Right lobe of liver (tissue), 6 donors: ENCODE measurements at places on chromosomes 12 and 14. TPM values are rescaled to one million over a fixed set of nuclear protein-coding genes. Genes with fewer than 3 reads are reported as not detected.

- no peaks in the 10 kb centered on the region for H3K4me1 ChIP-seq
- no peak overlapping the region for H3K27ac ChIP-seq
- no peaks in the 10 kb centered on the region for H3K36me3 ChIP-seq
- DNase-seq = no peak
- no peaks in the 10 kb centered on the region for H3K27me3 ChIP-seq
- no peak overlapping the region for H3K4me3 ChIP-seq
Observed at GRCh38 chr12:31369712-31370521, 44.0 kb upstream of the SINHCAF start.

DNA sequence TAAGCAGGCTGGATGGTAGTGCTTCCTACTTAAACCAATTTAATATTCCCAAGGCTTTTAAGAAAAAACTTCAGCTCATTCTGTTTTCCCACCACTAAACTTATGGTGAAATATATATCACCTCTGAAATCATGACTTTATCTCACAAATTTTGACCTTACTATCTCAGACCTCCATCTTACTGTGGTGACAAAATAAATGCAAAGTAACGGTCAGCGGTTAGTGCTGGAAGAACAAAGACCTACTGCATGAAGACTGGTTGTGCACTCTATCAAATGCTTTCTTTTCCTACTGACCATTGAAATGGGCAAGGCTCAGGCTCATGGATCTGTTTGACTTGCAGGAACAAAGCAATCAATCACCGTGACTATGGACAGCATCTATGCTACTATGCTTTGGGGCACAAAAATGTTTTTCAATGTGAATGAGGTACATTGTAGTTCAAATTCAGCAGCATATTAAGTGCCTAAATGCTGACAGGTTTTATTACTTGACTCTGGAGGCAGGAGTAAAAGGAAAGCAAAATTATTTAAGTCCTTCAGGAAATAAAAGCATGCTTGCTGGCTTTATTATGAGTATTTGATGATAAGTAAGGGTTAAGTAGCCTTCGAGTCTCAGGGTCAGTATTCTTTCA is 43.1 kb upstream of the GTF2A1 start:
- H3K4me3 ChIP-seq = no peak overlapping the region
- no peak for DNase-seq
- H3K27me3 ChIP-seq = no peaks in the 10 kb centered on the region

GRCh38 chr14:58783792-58784511 is 146.2 kb downstream of the DACT1 start:
- H3K27me3 ChIP-seq = no peaks in the 10 kb centered on the region
- no peaks in the 10 kb centered on the region for H3K36me3 ChIP-seq
- no peak overlapping the region for H3K27ac ChIP-seq

DNA sequence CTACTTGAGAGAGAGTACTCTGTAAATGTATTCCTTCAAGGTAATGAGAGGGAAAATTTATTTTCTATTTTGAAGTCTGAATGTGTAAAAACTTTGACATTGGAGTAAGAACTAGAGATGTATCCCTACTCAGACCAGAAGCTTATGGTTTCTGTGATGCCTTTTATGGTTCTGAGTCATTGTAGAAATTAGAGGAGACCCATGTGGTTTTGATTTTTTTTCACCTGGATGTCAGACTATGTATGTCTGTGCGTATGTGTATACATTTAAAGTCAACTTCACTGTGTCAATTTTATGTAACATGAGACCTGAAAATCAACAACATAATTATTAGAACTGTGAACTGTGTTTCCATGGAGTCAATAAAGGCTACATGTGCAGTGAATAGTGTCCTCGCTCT is 302.0 kb downstream of the TRHDE start:
- no peak for DNase-seq
- no peaks in the 10 kb centered on the region for H3K36me3 ChIP-seq
- no peaks in the 10 kb centered on the region for H3K27me3 ChIP-seq
- H3K4me3 ChIP-seq = no peak overlapping the region

DNA sequence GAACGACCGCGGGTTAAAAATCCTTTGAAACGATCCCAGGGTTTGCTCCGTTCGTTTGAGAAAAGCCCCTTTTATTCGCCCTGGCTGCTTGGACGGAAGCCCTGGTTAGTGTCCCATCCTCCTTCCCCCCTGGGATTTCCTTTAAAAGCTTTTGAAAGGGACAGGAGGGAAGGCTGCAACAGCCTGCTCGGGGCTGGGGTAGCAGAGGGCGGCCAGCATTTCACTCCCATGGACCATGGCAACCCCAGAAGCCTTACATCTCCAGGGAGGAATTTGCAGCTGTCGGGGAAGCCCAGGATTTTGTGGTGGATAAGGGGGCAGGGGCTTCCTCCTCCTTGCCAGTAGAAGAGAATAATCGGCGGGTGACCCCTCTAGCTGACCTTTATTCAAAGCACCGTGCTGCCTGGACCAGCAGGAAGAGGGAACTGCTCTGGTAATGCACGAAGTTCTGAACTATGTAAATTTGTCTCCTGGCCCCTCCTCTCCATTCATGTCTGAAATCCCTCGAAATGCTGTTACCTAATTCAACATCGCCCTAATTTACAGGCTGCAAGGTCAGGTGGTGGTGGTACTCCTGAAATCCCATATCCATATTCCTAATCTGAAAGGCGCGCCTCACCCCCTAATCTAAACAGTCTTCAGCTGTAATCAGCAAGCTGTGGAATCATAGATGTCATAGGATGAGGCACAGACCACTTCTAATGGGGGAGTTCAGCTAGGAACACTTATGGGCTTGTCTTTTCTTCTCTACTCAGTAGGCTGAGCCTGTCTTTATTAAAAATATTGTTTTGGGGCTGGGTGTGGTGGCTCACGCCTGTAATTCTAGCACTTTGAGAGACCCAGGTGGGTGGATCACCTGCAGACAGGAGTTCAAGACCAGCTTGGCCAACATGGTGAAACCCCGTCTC is 1.0 kb upstream of the CLIP1 start:
- H3K36me3 ChIP-seq = no peaks in the 10 kb centered on the region
- peaks cover 19% of the 10 kb centered on the region for H3K4me1 ChIP-seq
- DNase-seq = peak; percentile 59
- no peaks in the 10 kb centered on the region for H3K27me3 ChIP-seq
- H3K4me3 ChIP-seq = peak overlapping the region; percentile 44
- H3K27ac ChIP-seq = peak overlapping the region; percentile 15

DNA sequence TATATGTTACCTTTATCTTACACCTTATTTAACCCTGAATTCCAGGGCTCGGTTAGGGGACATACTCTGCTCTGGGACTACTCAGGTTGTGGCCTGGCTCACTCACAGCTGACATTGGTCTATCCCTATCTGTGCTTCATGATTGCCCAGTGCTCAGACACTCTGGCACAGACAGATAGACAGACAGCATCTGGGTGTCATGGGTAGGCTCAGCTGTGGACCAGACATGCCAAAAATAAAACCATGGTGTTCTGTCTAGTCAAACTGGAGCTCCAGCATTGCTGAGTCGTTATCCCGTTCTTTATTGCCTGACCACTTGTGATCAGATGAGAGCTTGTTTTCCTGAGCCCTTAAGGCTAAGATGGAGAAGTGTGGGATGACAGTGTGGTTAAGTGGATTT is 29.0 kb downstream of the FBXW8 start:
- no peak overlapping the region for H3K4me3 ChIP-seq
- DNase-seq = no peak
- H3K36me3 ChIP-seq = no peaks in the 10 kb centered on the region
- H3K27me3 ChIP-seq = no peaks in the 10 kb centered on the region

GRCh38 chr12:23618718-23619117 is 330.8 kb downstream of the SOX5 start:
- H3K4me3 ChIP-seq = no peak overlapping the region
- H3K4me1 ChIP-seq = no peaks in the 10 kb centered on the region
- H3K27ac ChIP-seq = no peak overlapping the region
- H3K36me3 ChIP-seq = no peaks in the 10 kb centered on the region
- DNase-seq = no peak

DNA sequence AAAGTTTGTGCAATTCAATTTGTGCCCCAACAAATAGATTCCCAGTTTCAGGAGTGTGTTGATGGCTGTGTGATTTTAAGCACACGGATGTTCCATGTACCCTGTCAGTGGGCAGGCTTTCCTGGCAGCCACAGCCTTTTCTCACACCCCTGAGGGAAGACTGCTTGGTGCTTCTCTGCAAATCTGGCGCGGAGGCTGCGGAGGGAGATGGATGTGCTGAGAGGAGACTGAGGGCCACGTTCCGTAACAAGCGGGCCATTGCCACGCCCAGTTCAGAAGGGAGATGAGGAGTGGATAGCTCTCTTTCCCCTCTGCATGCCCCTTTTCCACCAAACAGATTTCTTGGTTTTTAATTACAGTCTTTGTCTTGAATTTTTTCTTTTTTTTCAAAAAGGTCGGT is 89.1 kb downstream of the BEGAIN start:
- H3K4me3 ChIP-seq = no peak overlapping the region
- H3K36me3 ChIP-seq = no peaks in the 10 kb centered on the region
- no peak for DNase-seq
- no peak overlapping the region for H3K27ac ChIP-seq
- H3K27me3 ChIP-seq = no peaks in the 10 kb centered on the region
- H3K4me1 ChIP-seq = no peaks in the 10 kb centered on the region

GRCh38 chr14:86462193-86462753 is 932.3 kb downstream of the FLRT2 start:
- no peak overlapping the region for H3K4me3 ChIP-seq
- H3K27ac ChIP-seq = no peak overlapping the region
- H3K4me1 ChIP-seq = no peaks in the 10 kb centered on the region
- no peaks in the 10 kb centered on the region for H3K36me3 ChIP-seq

DNA sequence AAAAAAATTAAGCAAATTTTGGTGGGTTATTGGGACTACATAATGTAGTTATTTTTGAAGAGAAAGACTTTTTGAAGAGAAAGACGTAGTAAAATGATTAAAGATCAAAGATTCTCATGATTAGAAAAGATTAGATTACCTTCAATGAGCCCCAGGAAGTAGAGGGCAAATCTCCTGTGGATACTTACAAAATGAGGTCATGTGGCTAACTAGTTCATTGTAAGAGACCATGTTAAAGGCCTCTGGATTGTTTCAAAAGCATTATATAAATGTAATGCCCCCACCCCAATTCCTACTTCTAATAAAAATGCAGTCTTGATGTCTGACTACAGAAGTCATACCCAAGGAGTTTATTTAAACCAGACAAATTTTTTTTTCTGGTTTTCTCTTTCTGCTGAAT is 93.3 kb downstream of the ERGIC2 start:
- H3K4me1 ChIP-seq = no peaks in the 10 kb centered on the region
- no peak overlapping the region for H3K27ac ChIP-seq
- H3K27me3 ChIP-seq = no peaks in the 10 kb centered on the region

DNA sequence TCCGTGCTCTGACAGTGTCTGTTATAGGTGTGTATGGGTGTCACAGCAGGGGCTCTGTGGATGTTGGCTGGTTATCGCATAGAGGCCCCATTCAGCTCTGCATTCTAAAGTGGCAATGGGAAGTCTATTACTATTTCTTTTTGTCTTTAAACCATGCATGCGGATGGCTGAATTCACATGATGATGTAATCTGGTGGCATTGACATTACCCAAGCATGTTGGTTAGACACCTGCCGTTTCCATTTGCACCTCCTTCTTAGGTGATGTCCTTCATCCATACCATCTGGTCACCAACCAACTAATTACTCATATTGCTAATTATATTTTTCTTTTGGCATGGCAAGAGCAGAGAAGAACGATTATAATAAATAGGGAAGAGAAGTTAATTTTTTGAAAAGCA is 270.8 kb upstream of the RGS6 start:
- H3K27ac ChIP-seq = no peak overlapping the region
- no peak for DNase-seq
- H3K4me3 ChIP-seq = no peak overlapping the region
- H3K4me1 ChIP-seq = no peaks in the 10 kb centered on the region
- H3K36me3 ChIP-seq = no peaks in the 10 kb centered on the region

DNA sequence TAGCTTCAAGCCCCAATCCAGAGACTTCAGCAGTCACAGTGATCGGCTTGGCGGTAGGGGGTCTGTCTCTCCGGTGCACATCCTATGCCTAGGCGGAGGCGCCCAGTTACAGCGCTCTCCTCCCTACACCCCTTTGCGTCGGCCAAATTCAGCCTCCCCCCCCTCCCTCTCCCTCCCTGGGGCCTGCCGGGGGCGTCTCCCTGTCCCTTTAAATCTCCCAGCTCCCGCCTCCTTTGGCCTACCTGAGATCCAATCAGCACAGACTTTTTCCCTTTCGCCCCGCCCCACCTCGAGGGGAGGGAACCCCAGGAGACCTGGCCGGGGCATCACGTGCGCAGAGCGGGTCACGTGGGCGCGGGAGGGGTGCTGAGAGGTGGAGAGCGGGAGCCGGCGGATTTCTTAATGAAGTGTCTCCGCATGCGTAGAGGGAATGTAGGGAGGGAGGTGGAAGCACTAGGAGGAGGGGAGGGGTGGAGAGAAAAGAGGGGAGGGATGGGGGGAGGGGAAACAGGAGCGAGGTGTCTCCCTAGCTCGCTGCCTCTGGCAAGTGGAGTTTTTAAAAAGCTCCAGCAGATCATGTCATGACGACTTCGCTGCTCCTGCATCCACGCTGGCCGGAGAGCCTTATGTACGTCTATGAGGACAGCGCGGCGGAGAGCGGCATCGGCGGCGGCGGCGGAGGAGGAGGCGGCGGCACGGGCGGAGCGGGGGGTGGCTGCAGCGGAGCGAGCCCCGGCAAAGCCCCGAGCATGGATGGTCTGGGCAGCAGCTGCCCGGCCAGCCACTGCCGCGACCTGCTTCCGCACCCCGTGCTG is at the start of gene HOXC13:
TSS of gene HOXC13 (plus strand) at position 506 of the 815 bp plus-strand sequence. CDS start at position 582, 76 bp downstream.
- H3K27ac ChIP-seq = no peak within 1 kb of the TSS
- H3K27me3 ChIP-seq = peaks cover 11% of the 10 kb centered on the region
- DNase-seq = no peak

- H3K4me1 ChIP-seq = no peaks in the 10 kb centered on the region
- H3K4me3 ChIP-seq = no peak overlapping the region
- no peaks in the 10 kb centered on the region for H3K27me3 ChIP-seq
- no peaks in the 10 kb centered on the region for H3K36me3 ChIP-seq
- no peak overlapping the region for H3K27ac ChIP-seq
Observed at GRCh38 chr14:42224053-42224888, 617.6 kb downstream of the LRFN5 start.

DNA sequence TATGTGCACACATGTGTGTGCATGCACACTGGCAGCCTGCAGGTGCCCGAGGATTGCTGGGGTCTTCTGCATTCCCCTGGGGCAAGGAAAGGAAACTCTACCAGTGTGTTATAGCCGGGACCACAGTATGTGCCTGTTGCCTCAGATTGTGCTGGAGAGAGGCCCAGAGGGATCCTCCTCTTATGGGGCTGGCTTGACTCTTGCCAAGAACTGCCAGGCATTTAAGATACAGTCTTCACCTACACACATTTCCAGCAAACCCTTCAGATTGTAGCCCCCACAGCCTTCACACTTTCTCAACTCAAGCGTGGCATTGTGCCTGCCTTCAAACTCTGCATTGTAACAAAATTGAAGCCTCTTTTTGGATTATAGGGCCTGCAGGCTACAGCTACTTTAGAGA is 176.7 kb upstream of the DYRK2 start:
- H3K27me3 ChIP-seq = no peaks in the 10 kb centered on the region
- H3K4me3 ChIP-seq = no peak overlapping the region
- no peaks in the 10 kb centered on the region for H3K4me1 ChIP-seq
- H3K27ac ChIP-seq = no peak overlapping the region
- no peak for DNase-seq

- H3K27me3 ChIP-seq = no peaks in the 10 kb centered on the region
- H3K36me3 ChIP-seq = no peaks in the 10 kb centered on the region
- H3K27ac ChIP-seq = peak overlapping the region; percentile 45
Observed at GRCh38 chr12:96719660-96720362, 187.2 kb upstream of the NEDD1 start.

HEBP1 gene
- total RNA-seq = 100 TPM

C12orf50 gene
- not detected for total RNA-seq

PRICKLE1 gene
- total RNA-seq = 1.2 TPM

CCDC38 gene
- total RNA-seq = 1.2 TPM

SYT1 gene
- 0.37 TPM for total RNA-seq

SCARB1 gene
- total RNA-seq = 317 TPM
